ENCODE measurements at places on chromosomes 7 and 10. TPM values are rescaled to one million over a fixed set of nuclear protein-coding genes. Genes with fewer than 3 reads are reported as not detected.

GRCh38 chr7:3415861-3416312, 114.8 kb downstream of the SDK1 start:
- no peaks in the 10 kb centered on the region for H3K4me1 ChIP-seq
- no peaks in the 10 kb centered on the region for H3K36me3 ChIP-seq
- peaks cover 12% of the 10 kb centered on the region for H3K27me3 ChIP-seq
- DNase-seq, result no peak
- no peak overlapping the region for H3K27ac ChIP-seq
- H3K4me3 ChIP-seq, result no peak overlapping the region

GRCh38 chr7:25846722-25847121, 305.3 kb upstream of the NFE2L3 start:
- H3K27me3 ChIP-seq, result peaks cover 38% of the 10 kb centered on the region
- peaks cover 3% of the 10 kb centered on the region for H3K4me1 ChIP-seq
- H3K4me3 ChIP-seq, result no peak overlapping the region
- H3K36me3 ChIP-seq, result no peaks in the 10 kb centered on the region
- no peak overlapping the region for H3K27ac ChIP-seq

GRCh38 chr7:50283731-50284130, 20.8 kb upstream of the IKZF1 start:
- no peaks in the 10 kb centered on the region for H3K27me3 ChIP-seq
- peaks cover 4% of the 10 kb centered on the region for H3K36me3 ChIP-seq
- DNase-seq, result peak; percentile 49
- H3K4me1 ChIP-seq, result peaks cover 40% of the 10 kb centered on the region
- H3K4me3 ChIP-seq, result no peak overlapping the region

GRCh38 chr10:1162481-1163203, 106.5 kb downstream of the WDR37 start:
- no peaks in the 10 kb centered on the region for H3K4me1 ChIP-seq
- H3K4me3 ChIP-seq, result no peak overlapping the region
- no peak overlapping the region for H3K27ac ChIP-seq

GRCh38 chr10:88270871-88271713, 312.0 kb downstream of the RNLS start:
- H3K36me3 ChIP-seq, result peaks cover 2% of the 10 kb centered on the region
- peak overlapping the region; percentile 84 for H3K27ac ChIP-seq
- H3K4me1 ChIP-seq, result peaks cover 46% of the 10 kb centered on the region
- H3K27me3 ChIP-seq, result peaks cover 12% of the 10 kb centered on the region

GRCh38 chr10:69803809-69804208, 2.1 kb downstream of the COL13A1 start:
- peaks cover 42% of the 10 kb centered on the region for H3K27me3 ChIP-seq
- H3K36me3 ChIP-seq, result no peaks in the 10 kb centered on the region
- no peak for DNase-seq
- H3K4me1 ChIP-seq, result no peaks in the 10 kb centered on the region
- no peak overlapping the region for H3K27ac ChIP-seq

DNA sequence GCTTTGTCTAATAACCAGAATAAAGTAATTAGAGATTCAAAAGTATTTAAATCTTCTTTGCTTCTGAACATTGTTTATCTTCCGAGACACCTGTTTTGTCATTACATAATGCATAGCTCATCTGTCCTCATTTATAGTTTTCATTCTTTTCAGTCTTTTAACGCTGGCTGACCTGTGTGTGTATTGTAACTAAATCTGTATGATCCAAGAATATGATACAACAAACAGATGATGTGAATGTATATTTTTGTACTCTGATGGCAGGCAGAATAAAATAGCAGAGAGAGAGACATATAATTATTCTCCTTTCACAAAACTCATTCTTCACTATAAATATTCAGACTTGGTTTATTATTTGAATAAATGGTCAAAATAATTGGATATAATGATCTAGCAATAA, 80.6 kb downstream of the ORC5 start:
- no peak for DNase-seq
- no peaks in the 10 kb centered on the region for H3K27me3 ChIP-seq
- no peak overlapping the region for H3K27ac ChIP-seq
- peaks cover 38% of the 10 kb centered on the region for H3K36me3 ChIP-seq
- no peaks in the 10 kb centered on the region for H3K4me1 ChIP-seq

GRCh38 chr7:150953061-150953997, 24.8 kb downstream of the KCNH2 start:
- peaks cover 21% of the 10 kb centered on the region for H3K27me3 ChIP-seq
- H3K4me1 ChIP-seq, result no peaks in the 10 kb centered on the region
- no peak overlapping the region for H3K4me3 ChIP-seq
- no peak for DNase-seq
- H3K36me3 ChIP-seq, result no peaks in the 10 kb centered on the region

GRCh38 chr7:45888185-45888992, at the start of gene IGFBP1:
TSS of gene IGFBP1 (plus strand) at chr7:45888488. CDS start at chr7:45888653, 165 bp downstream.
- H3K27ac ChIP-seq, result no peak within 1 kb of the TSS
- H3K36me3 ChIP-seq, result no peaks in the 10 kb centered on the region
- H3K4me1 ChIP-seq, result no peaks in the 10 kb centered on the region
- DNase-seq, result no peak
- no peak within 1 kb of the TSS for H3K4me3 ChIP-seq

DNA sequence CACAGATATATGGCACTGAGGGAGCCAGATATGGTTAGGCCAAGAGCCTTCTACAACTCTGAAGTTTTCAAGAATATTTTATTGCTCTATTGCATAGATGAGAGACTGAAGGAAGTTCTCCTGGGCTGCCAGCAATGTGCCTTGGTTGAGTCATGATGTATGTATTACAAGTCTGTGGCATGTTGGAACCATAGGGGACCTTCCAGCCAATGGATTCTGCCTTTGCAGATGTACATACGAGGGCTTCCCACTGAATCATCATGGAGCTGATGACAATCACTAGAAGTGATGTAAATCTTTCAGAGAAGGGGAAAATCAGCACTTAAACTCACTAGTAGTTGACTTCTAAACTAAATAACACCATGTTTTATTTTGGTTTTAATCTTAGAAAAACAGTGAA, 419.5 kb downstream of the PHTF2 start:
- no peaks in the 10 kb centered on the region for H3K36me3 ChIP-seq
- no peaks in the 10 kb centered on the region for H3K4me1 ChIP-seq
- H3K27me3 ChIP-seq, result peaks cover under 1% of the 10 kb centered on the region
- no peak for DNase-seq

- DNase-seq, result no peak
- H3K4me1 ChIP-seq, result no peaks in the 10 kb centered on the region
- no peaks in the 10 kb centered on the region for H3K27me3 ChIP-seq
- H3K27ac ChIP-seq, result no peak overlapping the region
- H3K36me3 ChIP-seq, result peaks cover 13% of the 10 kb centered on the region
These were observed 147.9 kb downstream of the CPEB3 start for GRCh38 chr10:92142949-92143348.

DNA sequence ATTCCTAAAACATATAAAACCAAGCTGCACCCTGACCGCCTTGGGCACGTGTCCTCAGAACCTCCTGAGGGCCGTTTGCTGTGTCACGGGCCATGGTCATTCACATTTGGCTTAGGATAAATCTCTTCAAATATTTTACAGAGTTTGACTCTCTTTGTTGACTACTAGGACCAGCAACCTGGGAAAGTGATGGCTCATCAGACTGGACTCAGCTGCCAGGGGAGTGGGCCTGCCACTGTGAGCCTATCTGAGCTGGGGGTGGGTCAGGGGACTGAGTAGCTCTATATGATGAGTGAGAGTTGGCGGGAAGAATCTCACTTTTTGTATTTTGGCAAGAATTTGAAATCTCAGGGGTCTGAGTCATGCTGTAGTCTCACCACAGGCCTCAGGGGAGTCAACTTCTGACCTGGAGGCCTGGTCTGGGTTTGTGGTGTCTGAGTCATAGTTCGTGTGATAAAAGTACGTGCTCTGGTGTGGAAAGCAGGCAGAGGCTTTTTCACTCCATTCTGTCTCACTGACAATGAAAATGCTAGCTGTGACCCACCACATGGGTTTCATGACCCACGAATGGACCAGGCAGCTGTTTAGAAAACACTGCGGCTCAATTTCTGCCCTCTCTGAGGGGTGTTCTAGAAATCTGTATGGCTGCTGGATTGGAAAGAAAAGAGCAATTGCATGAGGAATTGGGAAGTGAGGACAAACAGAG, 4.2 kb upstream of the UPP1 start:
- DNase-seq, result peak; percentile 90
- peak overlapping the region; percentile 91 for H3K27ac ChIP-seq
- H3K36me3 ChIP-seq, result peaks cover 7% of the 10 kb centered on the region
- H3K4me3 ChIP-seq, result peak overlapping the region; percentile 65
- peaks cover 51% of the 10 kb centered on the region for H3K4me1 ChIP-seq

- peaks cover 14% of the 10 kb centered on the region for H3K27me3 ChIP-seq
- H3K36me3 ChIP-seq, result peaks cover 28% of the 10 kb centered on the region
- DNase-seq, result no peak
- H3K4me3 ChIP-seq, result peak overlapping the region; percentile 97
- peak overlapping the region; percentile 16 for H3K27ac ChIP-seq
These were observed 469 bp upstream of the NOC3L start for GRCh38 chr10:94363251-94363565.

- peaks cover 63% of the 10 kb centered on the region for H3K27me3 ChIP-seq
- peaks cover 3% of the 10 kb centered on the region for H3K36me3 ChIP-seq
- no peak overlapping the region for H3K4me3 ChIP-seq
These were observed 930 bp upstream of the HOXA10 start for GRCh38 chr7:27174874-27175625.

GRCh38 chr7:106082087-106082854, 29.8 kb downstream of the SYPL1 start:
- no peak for DNase-seq
- H3K27ac ChIP-seq, result no peak overlapping the region

DNA sequence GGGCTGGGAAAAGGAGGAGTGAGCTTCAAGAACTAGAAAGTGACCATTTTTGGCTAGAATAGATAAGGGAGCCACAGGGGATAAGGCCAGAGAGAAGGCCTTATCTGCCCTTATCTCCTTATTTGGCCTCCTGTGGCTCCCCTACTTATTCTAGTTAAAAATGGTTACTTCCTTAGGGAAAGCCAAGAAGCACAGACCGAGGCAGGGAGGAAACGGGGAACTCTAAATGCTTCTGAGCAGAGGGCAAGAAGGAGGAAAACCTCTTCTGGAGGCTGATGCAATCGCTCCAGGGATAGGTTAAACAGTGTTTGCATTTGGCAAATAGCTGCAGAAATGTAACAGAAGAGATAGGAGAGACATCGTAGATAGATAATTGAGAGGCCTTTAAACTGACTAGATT, 18.6 kb downstream of the NRP1 start:
- H3K36me3 ChIP-seq, result no peaks in the 10 kb centered on the region
- no peak overlapping the region for H3K27ac ChIP-seq
- peaks cover 2% of the 10 kb centered on the region for H3K4me1 ChIP-seq
- no peak overlapping the region for H3K4me3 ChIP-seq
- DNase-seq, result no peak

DNA sequence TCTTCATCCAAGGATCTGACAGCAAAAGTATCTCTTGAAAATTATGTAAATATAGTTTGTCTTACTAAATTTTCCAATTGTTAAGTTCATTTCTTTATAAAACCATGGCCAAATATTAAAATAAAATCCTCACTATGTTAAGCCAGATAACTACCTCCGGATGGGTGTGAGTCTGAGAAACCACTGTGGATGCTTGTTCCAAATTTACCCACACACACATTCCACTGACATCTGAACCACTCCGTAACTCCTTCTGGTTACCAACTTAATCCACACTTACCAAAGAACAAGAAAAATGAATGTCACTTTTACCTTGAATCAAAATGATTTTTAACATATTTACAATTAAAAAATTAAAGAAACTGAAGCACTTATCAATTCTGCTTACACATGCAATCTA, 19.7 kb downstream of the CYTH3 start:
- no peak overlapping the region for H3K4me3 ChIP-seq
- H3K27ac ChIP-seq, result no peak overlapping the region
- peaks cover 17% of the 10 kb centered on the region for H3K4me1 ChIP-seq
- DNase-seq, result no peak
- peaks cover 75% of the 10 kb centered on the region for H3K27me3 ChIP-seq
- no peaks in the 10 kb centered on the region for H3K36me3 ChIP-seq

DNA sequence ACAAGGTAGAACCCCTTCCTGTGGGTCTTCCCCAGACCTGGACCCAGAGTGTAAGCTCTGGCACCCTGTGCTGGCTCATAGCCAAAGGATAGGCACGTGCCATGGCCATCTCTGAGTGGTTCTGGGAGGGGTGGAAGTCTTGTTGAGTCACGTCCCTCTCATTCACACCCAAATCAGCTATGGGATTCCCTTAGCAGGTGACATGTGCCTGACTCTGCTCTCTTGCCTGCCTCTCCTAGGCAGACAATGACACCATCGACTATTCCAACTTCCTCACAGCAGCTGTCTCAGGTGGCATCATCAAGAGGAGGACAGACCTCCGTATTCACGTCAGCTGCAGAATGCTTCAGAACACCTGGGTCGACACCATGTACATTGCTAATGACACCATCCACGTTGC, 59.8 kb downstream of the C10orf120 start:
- no peaks in the 10 kb centered on the region for H3K27me3 ChIP-seq
- DNase-seq, result no peak
- no peak overlapping the region for H3K4me3 ChIP-seq
- H3K27ac ChIP-seq, result no peak overlapping the region
- H3K36me3 ChIP-seq, result no peaks in the 10 kb centered on the region
- no peaks in the 10 kb centered on the region for H3K4me1 ChIP-seq

- no peaks in the 10 kb centered on the region for H3K36me3 ChIP-seq
- no peaks in the 10 kb centered on the region for H3K4me1 ChIP-seq
- no peak for DNase-seq
- no peak overlapping the region for H3K27ac ChIP-seq
- no peak overlapping the region for H3K4me3 ChIP-seq
These were observed 301.6 kb upstream of the HPS1 start for GRCh38 chr10:98748298-98748697.

- no peaks in the 10 kb centered on the region for H3K36me3 ChIP-seq
- H3K27me3 ChIP-seq, result no peaks in the 10 kb centered on the region
- H3K27ac ChIP-seq, result no peak overlapping the region
These were observed 70.0 kb upstream of the INSYN2A start for GRCh38 chr10:127266431-127266830.

- no peak for DNase-seq
- peaks cover 5% of the 10 kb centered on the region for H3K36me3 ChIP-seq
- peak within 1 kb of the TSS; percentile 91 for H3K27ac ChIP-seq
- no peaks in the 10 kb centered on the region for H3K27me3 ChIP-seq
- peak within 1 kb of the TSS; percentile 90 for H3K4me3 ChIP-seq
- peaks cover 31% of the 10 kb centered on the region for H3K4me1 ChIP-seq
These were observed at the start of gene MCMBP for GRCh38 chr10:119872610-119872859. TSS of gene MCMBP (minus strand) at chr10:119872843. CDS start at chr10:119872584, 259 bp downstream.

DNA sequence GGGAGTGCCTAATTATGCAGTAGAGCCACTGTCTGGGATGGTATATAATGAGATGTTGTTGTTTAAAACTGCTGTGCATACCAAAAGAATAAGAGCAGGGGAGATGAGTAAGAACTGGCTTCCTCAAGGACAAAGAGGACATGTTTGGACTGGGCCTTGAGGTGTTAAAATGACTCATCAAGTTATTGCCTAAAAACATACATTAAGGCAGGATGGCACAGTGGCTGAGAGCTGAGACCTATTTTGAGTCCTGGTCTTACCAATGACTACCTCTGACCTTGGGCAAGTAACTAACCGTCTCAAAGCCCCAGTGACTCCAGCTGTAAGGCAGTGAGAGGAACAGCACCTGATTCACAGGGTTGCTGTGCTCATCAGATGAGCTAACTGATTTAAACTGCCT, 71.1 kb downstream of the CFAP58 start:
- peaks cover 5% of the 10 kb centered on the region for H3K27me3 ChIP-seq
- H3K36me3 ChIP-seq, result no peaks in the 10 kb centered on the region
- no peak for DNase-seq
- H3K4me3 ChIP-seq, result no peak overlapping the region
- no peak overlapping the region for H3K27ac ChIP-seq
- H3K4me1 ChIP-seq, result peaks cover 5% of the 10 kb centered on the region

The TMEM120A gene
- 36.1 TPM for total RNA-seq

The SAP25 gene
- total RNA-seq, result 9.2 TPM

The PON3 gene
- total RNA-seq, result not detected

The SAMD9 gene
- 8.6 TPM for total RNA-seq

The STEAP1 gene
- total RNA-seq, result 1.1 TPM

The VSTM4 gene
- total RNA-seq, result 0.50 TPM

The TAS2R40 gene
- total RNA-seq, result not detected

The NEUROD6 gene
- total RNA-seq, result not detected

The DLX6 gene
- total RNA-seq, result not detected

The FAM13C gene
- total RNA-seq, result not detected
